ENCODE measurements at places on chromosomes 3 and 15. TPM values are rescaled to one million over a fixed set of nuclear protein-coding genes. Genes with fewer than 3 reads are reported as not detected.

- H3K4me3 ChIP-seq: no peak overlapping the region
- no peak overlapping the region for H3K27ac ChIP-seq
- no peaks in the 10 kb centered on the region for H3K36me3 ChIP-seq
- no peaks in the 10 kb centered on the region for H3K27me3 ChIP-seq
- no peak for DNase-seq
- H3K4me1 ChIP-seq: no peaks in the 10 kb centered on the region
These were observed 270.1 kb upstream of the NSMCE3 start for GRCh38 chr15:29539736-29540135.

GRCh38 chr3:138974462-138974861 lies 27.4 kb downstream of the FOXL2NB start:
- H3K4me3 ChIP-seq: no peak overlapping the region
- H3K4me1 ChIP-seq: no peaks in the 10 kb centered on the region
- no peaks in the 10 kb centered on the region for H3K36me3 ChIP-seq
- no peak overlapping the region for H3K27ac ChIP-seq
- no peak for DNase-seq

VILL gene
- total RNA-seq: 17.4 TPM

ISLR2 gene
- 12.8 TPM for total RNA-seq

- H3K4me3 ChIP-seq: peak overlapping the region; percentile 89
- H3K4me1 ChIP-seq: peaks cover 20% of the 10 kb centered on the region
- DNase-seq: peak; percentile 57
- no peaks in the 10 kb centered on the region for H3K27me3 ChIP-seq
These were observed 683 bp downstream of the UBE2Q2 start for GRCh38 chr15:75843678-75844581.

DNA sequence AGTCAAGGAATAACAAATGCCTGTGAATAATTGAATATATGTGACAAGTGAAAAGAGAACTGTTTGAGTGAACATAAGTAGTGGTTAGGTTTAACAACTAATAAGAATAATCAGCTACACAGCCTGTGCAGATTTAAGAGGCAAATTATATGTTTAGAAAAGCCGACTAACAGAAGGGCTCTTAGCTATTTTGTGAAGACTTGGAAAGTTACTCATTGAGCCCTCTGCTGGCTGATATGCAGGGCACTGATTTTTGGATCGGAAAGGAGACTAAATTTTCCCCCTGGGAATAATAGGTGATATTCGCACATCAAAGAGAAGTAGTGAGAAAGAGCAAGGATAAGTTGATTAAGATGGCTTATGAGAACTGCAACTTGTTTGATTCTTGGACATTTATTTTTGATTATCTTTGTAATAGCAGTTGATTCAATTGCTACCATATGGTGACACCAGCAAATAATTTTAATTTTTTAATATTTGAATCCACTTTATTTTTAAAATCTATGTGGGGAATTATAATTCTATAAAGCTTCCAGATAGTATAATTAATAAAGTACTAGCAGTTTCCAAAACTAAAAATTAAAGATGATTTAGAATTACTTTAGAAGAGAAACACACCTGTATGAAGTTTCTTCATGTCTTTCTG lies 156.2 kb downstream of the NLGN1 start:
- no peak overlapping the region for H3K27ac ChIP-seq
- H3K36me3 ChIP-seq: no peaks in the 10 kb centered on the region
- no peak overlapping the region for H3K4me3 ChIP-seq
- H3K27me3 ChIP-seq: no peaks in the 10 kb centered on the region
- DNase-seq: peak; percentile 34

DNA sequence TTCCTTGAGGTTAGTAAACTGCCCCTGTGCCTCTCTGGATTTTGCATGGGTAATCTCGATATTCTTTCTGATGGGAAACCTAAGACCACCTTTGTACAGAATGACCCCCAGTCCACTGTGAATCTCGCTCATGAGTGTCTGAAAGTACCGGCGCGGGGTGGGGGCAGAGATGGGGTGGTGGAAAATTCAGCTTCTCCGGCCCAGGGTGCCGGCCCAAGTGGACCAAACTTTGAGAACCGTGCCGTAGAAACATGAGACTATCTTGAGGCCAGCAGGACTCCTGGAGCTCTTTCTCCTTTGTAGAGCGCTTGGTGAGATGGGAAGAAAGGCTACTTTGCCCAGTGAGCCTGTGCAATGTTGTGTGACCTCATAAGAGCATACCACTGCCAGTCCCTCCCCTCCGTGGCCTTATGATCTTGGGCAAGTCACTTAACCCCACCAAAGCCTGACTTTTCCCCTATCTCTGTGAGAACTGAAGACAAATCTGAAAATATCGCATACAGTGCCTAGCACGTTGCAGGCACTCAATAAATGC lies 40.4 kb upstream of the VEPH1 start:
- peak overlapping the region; percentile 62 for H3K4me3 ChIP-seq
- no peaks in the 10 kb centered on the region for H3K27me3 ChIP-seq
- H3K27ac ChIP-seq: no peak overlapping the region
- H3K36me3 ChIP-seq: no peaks in the 10 kb centered on the region
- no peaks in the 10 kb centered on the region for H3K4me1 ChIP-seq

NEK10 gene
- total RNA-seq: 56.9 TPM

- H3K4me3 ChIP-seq: no peak overlapping the region
- peak overlapping the region; percentile 75 for H3K27ac ChIP-seq
- no peak for DNase-seq
- H3K27me3 ChIP-seq: no peaks in the 10 kb centered on the region
These were observed 75.9 kb downstream of the RAB7A start for GRCh38 chr3:128801779-128802380.

NAALADL2 gene
- total RNA-seq: 15.6 TPM

Data from testis (tissue), 5 donors.